K562 (cell line): ENCODE measurements at places on chromosomes 4 and X. TPM values are rescaled to one million over a fixed set of nuclear protein-coding genes. Genes with fewer than 3 reads are reported as not detected.

DNA sequence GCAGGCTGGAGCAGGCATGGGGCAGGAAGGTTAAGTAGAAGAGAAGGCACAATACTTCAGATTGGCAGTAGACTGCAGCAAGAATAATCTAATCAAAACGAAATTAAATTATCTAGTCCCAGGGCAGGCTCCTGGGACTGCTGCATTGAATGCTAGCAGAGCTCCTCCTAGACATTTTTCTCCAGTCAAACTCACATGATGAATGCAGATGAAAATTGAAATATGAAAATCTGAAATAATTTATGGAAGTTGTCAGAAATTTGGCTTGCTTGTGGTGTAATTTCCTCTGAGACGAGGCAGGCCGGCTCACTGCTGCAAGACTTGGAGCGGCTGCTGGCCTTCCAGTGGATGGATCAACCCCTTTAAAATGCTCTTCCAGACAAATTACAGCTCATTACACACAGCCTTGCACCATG is 78.0 kb upstream of the TMEM33 start:
- no peak for DNase-seq

DNA sequence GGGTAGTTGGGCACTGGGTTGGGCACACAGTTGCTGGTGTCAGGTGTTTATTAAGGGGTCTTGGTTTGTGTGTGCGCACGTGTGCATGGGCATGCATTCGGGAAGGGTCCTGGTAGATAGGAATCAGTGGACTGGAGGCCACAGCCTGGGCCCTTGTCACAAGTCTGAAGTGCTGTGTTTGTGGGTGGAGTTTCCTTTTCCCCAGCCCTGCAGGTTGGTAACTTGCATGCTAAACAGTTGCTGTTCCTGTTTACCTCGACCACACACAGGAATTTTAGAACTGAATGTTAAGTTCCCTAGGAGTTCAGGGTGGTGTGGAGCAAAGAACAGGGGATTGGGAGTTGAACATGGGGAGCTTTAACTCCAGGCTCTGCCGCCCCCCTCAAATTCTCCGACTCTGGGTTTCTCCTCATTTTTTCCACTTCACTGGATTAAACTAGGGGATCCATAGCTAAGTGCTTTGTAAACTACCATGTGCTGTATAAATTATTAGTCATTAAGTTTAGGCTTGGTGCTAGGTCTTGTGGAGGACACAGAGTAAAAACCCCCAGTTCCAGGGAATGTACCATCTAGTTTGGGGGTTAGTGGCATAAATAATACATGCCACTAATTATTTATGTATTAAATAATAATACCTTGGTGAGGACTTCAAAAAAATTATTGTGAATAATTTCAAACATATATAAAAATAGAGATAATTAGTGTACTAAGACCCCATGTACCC is 49.0 kb downstream of the STARD8 start:
- DNase-seq = no peak

GRCh38 chr4:36332023-36332781 is 50.8 kb downstream of the DTHD1 start:
- DNase-seq = no peak

GRCh38 chr4:174009686-174010451 is 273.6 kb downstream of the FBXO8 start:
- DNase-seq = no peak

GRCh38 chr4:58219179-58219578 is 1109.0 kb upstream of the IGFBP7 start:
- DNase-seq = no peak

- no peak for DNase-seq
Measured at GRCh38 chr4:81946996-81947395, 426.8 kb downstream of the HNRNPD start.

DNA sequence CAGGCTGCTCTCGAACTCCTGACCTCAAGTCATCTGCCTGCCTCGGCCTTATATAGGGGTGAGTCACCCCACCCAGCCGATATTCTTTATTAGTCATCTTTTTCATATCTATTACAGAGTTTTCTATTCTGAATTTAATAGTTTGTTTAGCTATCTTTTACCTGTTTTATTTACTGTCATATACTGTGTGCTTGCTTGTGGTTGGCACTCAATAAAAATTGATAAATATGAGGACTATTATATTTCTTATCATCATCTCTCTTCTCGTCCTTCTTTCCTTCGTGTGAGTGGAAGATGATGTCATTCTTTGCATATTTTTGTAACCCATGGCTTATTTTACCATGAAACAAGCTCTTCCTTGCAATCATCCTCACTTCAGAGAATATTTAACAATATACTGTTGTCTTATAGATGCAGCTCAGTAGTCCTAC is 265.5 kb downstream of the ARHGAP24 start:
- DNase-seq = no peak

GRCh38 chr4:91598696-91599095 is 705.1 kb upstream of the GRID2 start:
- no peak for DNase-seq

DNA sequence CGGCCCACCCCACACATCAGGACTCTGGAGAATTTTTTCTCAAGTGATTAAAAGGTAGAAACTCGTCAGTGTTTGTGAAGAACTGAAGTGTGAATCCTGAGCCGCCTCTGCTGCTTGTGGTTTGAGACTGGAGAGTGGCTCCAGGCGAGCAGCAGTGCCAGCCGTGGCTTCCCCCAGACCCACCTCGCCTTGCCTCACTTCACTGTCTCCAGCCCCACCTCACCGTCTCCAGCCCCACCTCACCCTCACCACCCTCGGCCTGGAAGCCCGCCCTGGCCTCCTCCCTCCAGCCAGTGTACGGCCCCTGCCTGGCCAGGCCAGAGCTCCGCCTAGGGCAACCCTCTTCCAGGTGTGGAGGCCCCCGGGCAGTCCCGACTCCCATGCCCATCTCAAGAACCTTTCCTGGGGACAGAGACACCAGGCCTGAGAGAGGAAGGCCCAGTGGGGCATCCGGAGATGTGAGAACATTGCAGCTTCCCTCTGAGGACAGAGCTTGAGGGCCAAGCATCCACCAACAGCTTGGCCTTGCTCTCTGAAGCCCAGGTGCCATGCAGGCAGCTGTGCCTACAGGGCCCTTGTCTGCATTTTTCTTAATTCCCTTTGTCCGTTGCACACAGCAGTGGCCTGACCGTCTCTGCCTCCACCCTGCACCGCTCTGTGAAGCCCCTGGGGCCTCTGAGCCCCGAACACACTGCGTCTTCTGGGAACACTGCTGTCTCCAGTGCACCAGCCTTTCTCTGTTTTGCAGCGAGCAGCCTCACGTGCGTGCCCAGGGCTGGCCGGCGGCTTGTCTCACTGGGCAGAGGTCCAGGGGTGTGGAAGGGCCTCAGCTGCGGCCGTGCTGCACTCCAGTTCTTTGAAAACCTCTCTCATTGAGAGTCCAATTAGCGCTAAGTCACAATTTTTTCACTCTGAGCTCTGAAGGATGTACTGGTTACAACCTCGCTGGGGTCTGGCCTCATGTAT is 13.8 kb downstream of the SH3BP2 start:
- no peak for DNase-seq

GRCh38 chr4:77579406-77580076 is 26.1 kb upstream of the CXCL13 start:
- DNase-seq = no peak

DNA sequence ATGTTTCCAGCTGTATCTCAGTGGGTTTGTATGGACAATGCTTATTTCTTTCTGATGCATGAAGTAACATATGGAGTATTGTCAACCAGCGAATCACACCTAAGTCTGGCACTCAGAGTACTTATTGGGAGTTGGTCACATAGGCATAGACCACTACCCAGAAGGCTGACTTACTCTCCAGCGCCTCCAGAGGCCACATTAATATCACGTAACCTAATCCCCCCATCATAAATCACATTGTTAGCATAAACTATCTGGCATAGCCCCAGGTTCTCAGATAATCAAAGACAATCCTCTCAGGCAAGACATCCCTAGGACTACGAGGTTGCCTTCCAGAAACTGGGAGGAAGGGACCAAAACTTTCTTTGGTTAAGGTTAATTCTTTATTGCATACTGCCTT is 560.5 kb upstream of the PABPC4L start:
- DNase-seq = no peak

DNA sequence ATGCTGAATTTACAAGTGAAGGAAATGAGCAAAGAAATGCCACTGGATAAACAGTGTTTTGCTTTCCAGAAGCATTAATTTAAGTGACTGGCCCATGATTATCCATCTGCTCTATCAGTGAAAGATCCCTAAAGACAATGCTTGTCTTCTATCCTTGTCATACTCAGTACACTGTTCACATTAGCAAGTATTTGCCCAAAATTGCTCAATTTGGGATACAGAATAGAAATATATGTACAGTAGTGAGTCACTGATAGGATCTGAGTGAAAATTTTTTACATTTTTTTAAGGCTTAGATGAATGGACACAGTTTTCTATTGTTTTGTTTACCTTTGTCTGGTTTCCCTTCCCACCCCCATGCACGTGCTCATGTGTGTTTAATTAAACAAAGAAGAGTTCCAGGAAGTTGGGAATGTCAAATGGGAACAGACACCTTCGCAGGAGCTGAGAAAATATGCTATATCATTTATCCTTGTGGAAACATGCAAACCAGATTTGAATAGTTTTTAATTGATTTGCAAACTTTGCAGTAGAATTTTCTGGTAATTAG is 656.3 kb downstream of the RPA4 start:
- no peak for DNase-seq

- DNase-seq = no peak
Measured at GRCh38 chr4:67691328-67691727, 9.6 kb downstream of the UBA6 start.

DNA sequence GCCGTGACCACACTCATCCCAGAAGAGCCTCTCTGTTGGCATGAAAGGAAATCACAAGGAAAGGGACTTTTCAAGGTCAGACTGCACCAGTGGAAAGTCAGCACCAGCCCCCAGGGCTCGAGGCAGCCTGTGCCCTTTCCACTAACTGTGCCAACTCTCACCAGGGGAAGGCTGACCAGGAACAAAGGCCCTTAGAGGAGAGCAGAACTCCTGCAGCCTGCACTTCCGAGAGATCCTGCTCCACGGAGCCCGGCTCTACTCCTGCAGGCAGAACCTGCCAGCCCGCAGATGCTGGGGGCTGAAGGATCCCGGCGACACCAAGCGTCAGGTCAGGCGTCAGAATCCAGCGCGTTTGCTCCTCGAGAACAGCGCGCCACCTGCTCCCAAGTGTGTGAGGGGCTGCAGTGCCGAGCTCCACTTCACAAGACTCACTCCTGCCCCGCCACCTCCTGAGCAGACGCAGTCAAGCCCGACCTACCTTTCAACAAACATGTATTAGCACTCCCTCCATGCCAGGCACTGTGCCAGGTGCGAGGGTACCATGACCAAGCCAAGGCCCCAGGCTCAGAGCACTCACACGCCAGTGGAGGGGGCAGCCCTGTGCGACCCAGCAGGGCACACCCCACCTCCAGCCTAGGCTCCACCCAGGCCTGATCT is 13.6 kb upstream of the HELT start:
- DNase-seq = no peak

GRCh38 chr4:113699772-113700171 is 61.8 kb downstream of the CAMK2D start:
- DNase-seq = no peak

DNA sequence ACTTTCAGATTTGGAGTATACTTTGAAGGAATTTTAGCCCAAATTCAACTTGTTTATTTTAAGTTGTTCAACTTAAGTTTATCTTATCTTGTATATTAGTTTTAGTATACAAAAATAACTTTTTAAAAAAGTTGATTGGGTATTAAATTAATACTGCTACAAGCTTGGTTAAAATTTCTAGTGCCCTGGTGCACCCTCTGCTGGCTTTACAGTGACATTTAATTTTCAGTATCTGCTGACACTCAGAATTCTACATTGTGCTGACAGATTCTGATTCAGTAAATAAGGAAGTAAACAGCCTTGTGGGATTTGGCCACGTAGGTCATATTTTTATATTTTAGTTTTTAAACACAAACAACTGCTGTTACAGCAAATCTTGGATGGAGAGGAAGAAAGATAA is 2.9 kb downstream of the EDA start:
- no peak for DNase-seq

GRCh38 chrX:113906168-113906567 is 677.7 kb upstream of the HTR2C start:
- DNase-seq = no peak

GRCh38 chrX:129449148-129449547 is 74.1 kb downstream of the SMARCA1 start:
- DNase-seq = no peak

DNA sequence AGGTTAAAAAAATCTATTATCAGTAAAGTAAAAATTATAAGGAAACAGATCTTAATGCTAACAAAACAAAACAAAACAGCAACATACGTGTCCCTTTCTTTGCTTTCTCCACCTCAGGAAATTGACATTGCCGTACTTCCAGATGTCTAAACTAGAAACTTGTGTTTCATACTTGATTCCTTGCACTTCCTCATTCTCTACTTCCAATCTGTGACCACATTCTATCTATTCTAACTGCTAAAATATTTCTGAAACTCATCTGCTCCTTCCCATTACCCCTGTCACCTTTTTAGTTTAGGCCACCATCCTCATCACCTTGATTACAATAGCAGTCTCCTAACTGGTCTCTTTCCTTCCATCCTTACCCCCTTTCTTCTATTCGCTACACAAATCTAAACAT is 22.5 kb upstream of the RPA4 start:
- no peak for DNase-seq

DNA sequence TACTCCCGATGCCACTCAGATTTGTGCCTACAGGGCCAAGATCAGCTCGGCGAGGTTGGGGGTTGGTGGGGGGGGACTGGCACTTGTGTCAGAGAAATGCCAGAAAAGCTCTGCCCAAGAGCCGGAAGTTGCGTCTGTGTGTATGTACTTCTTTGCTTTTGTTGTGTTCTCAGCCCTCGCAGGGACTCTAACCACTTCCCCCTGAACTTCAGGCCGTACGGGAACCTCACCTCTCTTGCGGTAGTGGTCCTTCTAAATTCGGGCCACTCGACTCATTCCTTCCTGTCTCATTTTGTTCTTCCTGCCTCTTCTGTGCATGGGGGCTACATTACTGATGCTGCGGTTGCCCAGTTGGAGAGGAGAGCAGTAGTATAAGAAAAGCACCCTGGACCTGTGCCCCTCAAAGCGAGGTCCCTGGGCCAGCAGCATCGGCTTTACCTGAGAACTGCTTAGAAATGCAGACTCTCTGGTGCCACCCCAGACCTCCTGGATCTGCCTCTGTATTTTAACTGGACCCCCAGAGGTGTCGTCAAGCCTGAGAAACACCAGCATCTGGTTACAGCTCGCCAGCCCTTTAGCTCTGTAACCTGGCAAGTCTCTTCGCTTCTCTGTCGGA is 146.3 kb upstream of the RPS6KA3 start:
- DNase-seq = no peak

GRCh38 chr4:35052546-35052945 is 1191.8 kb downstream of the ARAP2 start:
- DNase-seq = no peak

GRCh38 chrX:14386981-14387380 is 142.4 kb upstream of the GLRA2 start:
- DNase-seq = no peak

The SRPX gene
- polyA plus RNA-seq = 0.11 and 0.42 TPM in 2 replicates

The CCNA2 gene
- 110 and 122 TPM in 2 replicates for polyA plus RNA-seq

The RAB39B gene
- not detected in 2 replicates for polyA plus RNA-seq

The GYPB gene
- 65.8 and 69.9 TPM in 2 replicates for polyA plus RNA-seq

The GPR82 gene
- not detected in 2 replicates for polyA plus RNA-seq
